ENCODE measurements at places on chromosomes 11 and 22.

DNA sequence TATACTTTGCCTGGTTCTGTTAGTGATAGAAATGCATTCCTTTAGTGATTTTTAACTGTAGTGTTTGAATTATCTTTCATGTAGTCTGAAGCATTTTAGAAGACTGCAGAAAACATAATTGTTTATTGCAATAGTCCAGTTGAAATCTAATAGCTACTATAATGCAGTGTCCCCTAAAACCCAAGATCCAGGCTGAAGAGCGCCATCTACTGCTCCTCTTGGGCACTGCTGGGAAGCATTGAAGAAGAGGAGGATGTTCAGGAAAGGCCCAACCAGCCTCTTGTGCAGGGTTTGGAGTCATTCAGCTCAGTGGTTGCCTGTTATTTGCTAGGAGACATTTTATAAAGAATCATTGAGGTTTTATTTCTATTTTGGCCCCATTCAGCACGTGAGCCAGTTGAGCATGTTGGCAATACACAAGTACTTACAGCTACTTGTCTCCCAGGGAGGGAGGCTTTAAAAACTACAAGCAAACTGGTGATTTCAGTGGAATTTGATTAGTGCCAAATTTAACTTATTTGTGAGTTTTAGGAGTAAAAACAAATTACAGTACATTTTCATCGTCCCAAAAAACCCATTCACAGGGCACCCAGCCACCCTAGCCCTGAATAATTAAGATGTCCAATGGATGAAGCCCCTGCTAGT is 74.9 kb upstream of the HORMAD2 start:
- peak; percentile 75 for DNase-seq

DNA sequence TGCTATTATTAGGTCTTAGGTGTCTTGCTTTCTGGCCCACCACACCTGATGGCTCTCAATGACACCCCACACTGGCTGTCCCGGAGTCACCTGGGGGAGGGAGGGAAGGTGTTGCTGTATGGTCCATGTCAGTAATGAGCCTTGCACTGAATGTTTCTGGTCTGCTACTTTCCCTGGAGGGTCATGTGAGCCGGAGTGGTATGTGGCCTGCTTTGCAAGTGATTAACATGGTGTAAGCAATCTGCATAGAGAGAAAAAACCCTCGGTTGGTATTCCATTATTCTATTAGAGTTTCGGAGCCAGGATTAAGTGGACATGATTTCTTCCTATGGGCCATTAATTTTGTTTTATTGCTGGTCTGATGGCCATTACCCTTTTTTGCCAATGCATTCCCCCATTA is 63.9 kb downstream of the PKNOX2 start:
- DNase-seq, result no peak

DNA sequence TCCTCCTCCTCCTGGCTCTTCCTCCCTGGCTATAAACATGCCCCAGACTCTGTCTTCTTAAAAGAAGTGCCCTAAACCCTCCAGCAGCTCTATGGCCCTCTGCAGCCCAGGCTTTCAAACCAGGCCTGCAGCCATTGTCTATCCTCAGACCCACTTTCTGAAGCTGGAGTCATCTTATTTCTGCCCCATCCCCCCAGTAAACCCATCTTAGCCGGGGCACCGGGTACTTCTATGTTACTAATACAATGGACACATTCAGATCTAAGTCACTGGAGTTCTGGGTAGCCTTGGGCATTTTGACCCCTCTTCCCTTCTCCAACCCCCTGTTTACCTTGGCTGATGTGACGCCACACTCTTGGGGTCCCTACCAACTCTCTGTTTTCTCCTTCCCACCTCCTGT is 29.7 kb upstream of the CACNG2 start:
- no peak for DNase-seq

- no peak for DNase-seq
These were observed 17.2 kb upstream of the BMAL1 start for GRCh38 chr11:13260201-13260962.

- DNase-seq, result no peak
These were observed 1509.3 kb downstream of the FAM181B start for GRCh38 chr11:81224396-81224795.

DNA sequence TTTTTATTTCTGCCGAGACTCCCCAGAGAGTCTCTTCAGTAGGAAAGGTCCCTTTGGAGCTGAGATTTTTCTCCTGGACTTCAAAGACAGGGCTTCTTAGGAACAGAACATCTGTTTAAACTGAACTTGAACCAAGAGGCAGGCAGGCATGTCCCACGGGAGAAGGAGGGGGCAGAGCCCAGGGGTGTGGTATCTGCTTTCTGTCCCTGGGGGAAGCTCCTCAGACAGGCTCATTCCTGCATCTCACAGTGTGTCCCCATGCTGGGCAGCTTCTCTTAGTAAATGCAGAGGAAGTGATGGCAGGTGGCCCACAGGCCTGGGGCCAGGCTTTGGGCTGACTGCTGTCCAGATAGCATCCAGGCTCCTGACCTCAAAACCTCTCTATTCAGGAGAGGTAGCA is 47.3 kb downstream of the TSPAN18 start:
- no peak for DNase-seq

DNA sequence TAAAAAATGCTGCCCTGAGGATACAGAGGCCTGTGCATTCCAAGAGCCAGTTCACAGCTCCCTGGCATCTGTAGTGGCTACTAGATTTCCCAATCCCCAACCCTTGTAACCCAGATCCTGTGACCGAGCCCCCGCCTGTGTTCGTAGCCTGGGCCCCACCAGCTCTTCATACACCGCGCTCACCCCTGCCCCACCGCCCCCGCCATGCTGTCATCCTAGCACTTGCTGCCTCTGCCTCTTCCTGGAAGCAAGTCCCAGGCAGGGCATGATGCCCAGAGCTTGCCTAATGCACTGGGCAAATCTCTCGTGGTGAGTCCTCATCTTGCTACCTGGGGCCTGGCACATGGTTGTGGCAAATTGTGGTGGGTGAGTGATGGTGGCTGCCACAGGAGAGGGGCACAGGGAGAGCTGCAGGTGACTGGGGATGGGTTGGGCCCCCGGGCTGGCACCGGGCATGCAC is 7.1 kb downstream of the MGAT3 start:
- DNase-seq, result no peak

DNA sequence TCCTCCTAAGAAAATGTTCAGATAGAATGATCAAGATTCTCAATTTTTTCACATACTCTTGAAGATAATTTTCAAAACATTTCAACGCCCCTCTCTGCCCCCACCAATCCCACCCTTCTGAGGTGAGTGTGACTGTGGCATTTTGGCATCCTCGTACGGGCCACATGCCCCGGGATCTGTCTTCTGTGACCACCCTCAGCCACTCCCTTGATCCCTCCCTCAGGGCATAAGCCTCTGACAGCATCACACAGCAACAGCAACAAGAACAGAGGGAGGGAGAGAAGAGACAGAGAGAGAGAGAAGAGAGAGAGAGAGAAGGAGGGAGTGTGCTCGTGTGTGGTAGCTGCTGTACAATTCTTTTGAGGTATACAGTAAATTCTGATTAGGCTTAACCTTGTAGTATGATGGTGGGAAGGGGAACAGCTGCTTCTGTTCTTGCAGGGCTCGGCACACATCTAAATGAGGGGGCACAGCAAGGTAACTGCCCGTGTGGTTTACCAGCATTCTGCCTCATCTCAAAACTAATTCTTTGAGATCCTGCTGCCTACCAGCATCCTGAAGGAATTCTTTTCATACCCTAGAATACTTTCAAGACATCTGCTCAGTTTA is 21.4 kb downstream of the SCUBE2 start:
- no peak for DNase-seq

GRCh38 chr11:110299006-110299785 is 2.8 kb upstream of the RDX start:
- no peak for DNase-seq

GRCh38 chr22:45686004-45686403 is 14.4 kb downstream of the ATXN10 start:
- no peak for DNase-seq

- no peak for DNase-seq
These were observed 173.9 kb downstream of the DDX10 start for GRCh38 chr11:108838792-108839105.

GRCh38 chr11:74141908-74142307 is 28.9 kb downstream of the C2CD3 start:
- DNase-seq, result no peak

GRCh38 chr22:19912271-19912999 is 29.1 kb upstream of the COMT start:
- DNase-seq, result no peak

DNA sequence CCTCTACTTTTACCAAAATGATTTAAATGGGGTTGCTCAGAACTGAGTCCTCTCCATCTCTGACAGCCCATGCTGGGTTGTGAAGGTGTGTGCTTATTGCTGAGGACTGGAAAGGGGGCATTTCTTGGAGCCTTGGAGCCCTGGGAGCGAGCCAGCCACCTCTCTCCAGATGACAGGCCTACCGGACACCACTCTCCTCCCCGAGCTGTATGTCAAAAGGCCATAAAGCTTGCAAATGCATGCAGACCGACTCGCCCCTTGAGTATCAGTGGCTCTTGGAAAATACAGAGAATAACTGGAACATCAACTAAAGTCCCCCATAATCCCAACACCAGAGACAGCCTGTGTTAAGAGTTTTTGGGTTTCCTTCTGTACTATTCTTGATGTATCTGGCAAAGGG is 67.9 kb upstream of the PITPNB start:
- no peak for DNase-seq

DNA sequence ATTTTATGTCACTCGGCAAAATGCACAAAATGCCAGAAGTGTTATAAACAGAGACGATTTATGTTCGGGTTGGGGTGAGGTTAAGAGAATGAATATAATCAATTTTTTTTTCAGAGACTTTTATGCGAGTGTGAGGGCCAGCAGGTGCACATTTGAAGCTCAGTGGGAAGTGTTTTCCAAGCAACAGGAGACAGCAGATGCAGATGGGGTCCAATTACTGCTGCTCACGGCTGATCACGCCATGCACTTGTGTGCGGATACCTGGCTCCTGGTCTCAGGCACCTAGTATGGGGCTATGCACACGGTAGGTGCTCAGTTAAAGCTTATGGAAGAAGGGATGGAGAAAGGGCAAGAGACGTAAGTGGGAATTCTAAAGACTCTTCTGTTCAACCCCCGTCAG is 249.1 kb downstream of the MIAT start:
- DNase-seq, result no peak

DNA sequence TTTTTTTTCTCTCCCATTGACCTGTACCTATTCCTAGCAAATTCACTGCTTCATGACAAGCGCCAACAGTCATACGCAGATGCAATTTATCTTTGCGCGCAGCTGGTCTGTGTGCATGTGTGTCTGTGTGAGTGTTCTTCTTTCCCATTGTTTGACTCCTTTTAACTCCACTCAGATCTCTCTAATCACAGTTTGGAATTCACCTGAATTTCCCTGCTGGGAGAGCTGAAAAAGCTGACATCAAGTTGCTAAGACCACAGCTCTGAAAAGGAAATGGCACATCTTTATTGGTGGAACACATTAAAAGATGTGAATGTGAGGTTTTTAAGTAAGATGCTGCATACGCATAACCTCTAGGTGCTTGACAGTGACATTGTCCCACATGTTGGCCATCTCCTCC is 187.4 kb upstream of the MTMR2 start:
- peak; percentile 51 for DNase-seq

DNA sequence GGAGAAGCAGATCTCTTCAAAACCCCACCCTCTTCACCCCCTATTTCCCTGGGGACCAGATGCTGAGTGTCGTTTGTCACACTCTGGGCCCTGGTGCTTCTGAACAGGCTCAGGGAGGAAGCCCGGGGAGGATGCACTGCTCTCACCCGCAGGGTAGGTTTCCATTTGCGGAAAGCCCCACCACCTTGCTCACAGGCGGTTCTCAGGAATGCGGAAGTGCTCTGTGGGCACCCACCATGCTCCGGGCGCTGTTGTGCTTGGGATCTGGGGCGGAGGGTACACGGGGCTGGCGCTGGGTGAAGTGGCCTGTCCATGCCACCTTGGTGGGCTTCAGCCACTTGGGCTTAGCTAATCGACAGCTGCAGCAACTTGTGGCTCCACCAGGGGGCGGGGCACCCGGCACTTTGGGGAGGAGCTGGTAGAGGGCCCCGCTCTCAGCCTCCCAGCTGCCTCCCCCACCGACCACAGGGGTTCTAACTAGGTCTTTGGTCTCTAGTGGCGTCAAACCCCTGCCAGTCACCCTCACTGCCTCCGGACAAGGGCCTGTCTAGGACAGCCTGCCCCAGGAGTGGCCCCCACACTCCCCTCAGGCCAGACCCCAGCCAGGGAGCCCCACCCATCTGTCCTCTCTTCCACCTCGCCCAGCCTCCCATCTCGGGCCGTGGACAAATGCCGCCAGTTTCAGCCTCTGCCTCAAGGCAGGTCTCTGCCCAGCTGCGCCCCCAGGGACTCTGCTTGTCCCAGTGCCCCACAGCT is 7.4 kb downstream of the NDUFV1 start:
- DNase-seq, result peak; percentile 96

GRCh38 chr11:109514313-109515018 is 92.5 kb downstream of the C11orf87 start:
- no peak for DNase-seq

DNA sequence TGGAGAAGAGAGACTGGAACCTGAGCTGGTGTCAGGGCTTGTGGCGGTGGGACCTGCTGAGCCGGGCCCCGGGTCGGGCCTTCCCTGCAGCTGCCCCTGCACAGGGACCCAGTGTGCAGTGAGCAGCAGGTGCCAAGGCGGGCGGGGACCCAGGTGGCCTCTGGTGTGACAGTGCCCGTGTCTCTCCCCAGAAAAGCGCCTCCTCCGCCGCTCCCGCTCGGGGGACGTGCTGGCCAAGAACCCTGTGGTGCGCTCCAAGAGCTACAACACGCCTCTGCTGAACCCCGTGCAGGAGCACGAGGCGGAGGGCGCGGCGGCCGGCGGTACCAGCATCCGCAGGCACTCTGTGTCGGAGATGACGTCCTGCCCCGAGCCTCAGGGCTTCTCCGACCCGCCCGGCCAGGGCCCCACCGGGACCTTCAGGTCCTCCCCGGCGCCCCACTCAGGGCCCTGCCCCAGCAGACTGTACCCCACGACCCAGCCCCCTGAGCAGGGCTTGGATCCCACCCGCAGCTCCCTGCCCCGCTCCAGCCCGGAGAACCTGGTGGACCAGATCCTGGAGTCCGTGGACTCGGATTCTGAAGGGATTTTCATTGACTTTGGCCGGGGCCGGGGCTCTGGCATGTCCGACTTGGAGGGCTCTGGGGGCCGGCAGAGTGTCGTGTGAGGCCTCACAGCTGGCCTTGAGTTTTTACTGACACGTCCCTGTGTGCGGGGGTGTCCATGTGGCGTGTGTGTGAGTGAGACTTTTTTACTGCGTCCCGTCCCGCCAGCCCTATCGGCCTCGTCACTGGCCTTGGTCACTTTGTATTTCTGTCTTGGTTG is 15.6 kb upstream of the ARHGAP8 start:
- DNase-seq, result no peak

DNA sequence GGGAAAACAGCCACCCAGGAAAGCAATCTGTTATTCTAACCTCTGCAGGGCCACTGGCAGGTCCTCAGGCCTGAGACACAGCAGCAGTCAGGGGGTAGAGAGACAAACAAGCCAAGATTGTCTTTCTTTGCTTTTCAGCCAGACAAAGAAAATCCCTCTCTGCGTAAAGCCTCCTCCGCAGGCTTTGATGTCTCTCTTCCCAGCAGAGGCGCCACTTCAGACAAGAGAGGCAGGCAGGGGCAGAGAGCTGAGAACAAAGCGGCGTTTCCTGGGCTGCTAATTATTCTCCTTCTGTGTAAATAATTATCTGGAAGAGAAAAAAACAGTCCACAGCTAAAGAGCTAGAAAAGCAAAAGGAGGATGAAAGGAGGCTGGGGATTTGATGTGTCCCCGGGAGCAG is 102.7 kb upstream of the SEZ6L start:
- no peak for DNase-seq

- DNase-seq, result no peak
These were observed 153.4 kb downstream of the LDLRAD3 start for GRCh38 chr11:36097219-36097650.

Measured in CD8-positive, alpha-beta T cell (primary cell).